ENCODE measurements at places on chromosomes 12 and 14.
A peak's percentile ranks its signal among the peaks of the same experiment; 100 is the strongest.

GRCh38 chr12:22396735-22397134 lies 62.2 kb upstream of the ST8SIA1 start:
- DNase-seq = no peak

GRCh38 chr12:98222135-98222534 lies 293.3 kb upstream of the TMPO start:
- DNase-seq = no peak

DNA sequence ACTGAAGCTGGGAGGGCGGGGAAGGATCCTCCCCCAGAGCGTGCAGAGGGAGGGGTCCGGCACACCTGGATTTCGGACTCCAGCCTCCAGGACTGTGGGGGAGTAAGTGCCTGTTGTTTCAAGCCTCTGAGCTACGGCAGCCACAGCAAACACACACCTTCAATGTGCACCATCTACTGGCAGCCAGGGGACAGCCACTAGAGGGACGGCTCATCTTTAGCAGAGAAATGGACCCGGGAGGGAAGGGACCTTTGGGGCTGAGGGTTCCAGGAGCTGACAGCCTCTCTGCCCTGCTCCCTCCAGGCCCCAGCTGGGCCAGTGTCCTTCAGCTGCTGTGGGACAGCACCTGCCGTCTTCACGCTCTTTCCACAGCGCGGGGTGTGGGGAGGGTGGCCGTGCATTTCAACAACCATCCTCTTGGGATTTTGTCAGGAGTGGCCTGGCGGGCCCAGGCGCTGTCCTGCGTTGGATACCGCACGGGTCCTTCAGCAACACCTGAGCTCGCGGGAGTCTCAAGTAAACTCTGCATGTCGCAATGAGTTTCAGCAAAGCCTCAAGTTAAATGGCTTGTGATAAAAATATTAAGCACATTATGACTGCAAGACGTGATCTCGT lies 209.2 kb upstream of the C14orf180 start:
- no peak for DNase-seq

- DNase-seq = no peak
These were observed 905 bp upstream of the DLK1 start for GRCh38 chr14:100725587-100726387.

DNA sequence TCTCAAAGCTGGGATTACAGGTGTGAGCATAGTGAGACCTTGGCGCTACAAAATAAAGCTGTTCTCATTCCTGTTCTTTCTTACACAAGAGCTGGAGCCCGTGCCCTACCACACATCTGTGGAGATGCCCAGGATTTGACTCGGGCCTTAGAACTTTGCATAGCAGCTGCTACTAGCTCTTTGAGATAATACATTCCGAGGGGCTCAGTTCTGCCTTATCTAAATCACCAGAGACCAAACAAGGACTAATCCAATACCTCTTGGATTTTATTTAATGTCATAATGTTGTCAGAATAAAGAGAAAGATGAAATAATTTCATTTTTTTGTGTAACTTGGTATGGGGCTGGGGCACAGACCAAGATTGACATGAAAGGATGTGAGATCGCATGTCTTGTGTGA lies 7.6 kb downstream of the PNP start:
- DNase-seq = no peak

DNA sequence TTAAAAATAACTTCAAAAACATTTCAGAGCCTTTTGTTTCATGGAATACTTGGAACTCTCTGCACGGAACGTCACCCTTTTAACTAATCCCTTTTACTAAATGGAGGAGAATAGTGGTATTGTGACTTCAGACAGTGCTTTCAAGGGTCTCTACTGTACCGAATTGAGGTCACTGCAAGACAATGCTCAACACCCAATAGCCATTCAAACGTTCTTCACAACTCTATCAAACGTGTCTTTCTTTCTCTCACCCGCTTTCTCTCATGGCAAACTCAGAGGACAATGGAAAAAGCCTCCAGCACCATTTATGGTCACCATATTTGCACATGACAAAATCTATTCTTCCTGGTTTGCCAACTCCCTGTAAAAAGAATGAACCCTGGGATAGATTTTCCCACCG lies 132.1 kb upstream of the SOX5 start:
- DNase-seq = no peak

DNA sequence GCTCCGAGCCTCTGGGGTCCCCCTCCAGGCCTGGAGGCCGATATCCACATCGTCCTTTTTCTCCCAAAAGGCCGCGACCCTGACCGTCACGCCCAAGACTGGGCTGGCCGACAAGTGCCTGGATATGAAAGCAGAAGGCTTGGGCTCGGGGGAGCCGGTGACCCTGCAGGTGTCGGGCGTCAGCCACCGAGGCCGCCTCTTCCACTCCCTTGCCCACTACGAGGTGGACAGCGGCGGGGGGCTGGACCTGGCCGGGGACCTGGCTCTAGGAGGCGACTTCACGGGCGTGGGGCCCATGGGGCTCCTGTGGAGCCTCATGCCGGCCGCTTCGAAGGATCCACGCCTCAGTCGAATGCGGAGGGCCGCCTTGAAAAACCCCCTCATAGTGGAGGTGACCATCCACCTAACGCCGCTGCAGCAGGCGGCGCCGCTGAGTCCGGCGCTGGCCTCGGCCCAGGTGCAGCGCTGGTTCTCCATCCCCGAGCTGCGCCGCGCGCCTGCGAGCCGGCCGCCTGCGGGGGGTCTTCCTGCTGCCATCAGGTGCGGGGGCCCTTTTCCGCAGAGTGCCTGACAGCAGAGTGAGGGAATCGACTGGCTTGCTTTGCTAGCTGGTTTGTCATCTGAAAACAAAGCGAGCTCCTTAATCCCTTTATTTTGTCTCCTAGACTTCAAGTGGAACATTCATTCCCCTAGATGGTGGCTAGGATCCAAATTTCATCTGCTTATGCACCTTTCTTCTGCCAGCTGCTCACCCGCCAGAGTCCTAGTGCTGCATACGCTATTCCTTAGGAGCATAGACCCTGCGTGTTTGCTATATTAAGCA lies 10.6 kb upstream of the DNAL1 start:
- no peak for DNase-seq

DNA sequence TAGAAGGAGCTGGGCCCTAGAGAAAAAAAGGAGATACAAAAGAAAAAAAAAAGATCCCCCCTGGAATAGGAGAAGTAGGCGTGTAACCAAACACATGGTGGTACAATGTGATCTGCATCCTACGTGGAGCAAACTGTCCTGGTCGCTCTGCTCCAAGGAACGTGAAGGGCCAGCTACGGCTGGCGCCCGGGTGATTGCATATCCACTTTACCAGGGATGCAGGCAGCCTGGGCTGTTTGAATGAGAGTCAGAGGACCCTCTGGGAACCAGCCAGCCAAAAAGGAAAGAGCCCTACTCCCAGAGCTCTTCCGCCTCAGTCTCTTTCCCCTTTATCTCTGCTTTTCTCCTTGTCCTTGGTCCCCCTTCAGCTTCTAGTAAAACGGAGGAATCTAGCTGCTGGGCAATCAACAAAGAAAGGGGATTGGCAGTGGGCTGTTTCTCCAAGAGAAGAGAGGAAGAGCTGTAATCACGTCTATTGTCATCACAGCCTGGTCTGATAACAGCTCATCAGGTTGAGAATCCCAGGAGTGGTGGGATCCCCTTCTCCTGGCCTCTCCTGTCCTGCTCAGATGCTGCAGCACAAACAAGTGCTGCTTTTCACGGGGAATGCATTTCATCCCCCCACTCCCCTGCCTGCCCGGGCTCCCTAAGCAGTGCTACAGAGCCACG lies 156.0 kb downstream of the ADCK1 start:
- no peak for DNase-seq

- no peak for DNase-seq
These were observed 45.2 kb downstream of the MLXIP start for GRCh38 chr12:122123761-122124145.

DNA sequence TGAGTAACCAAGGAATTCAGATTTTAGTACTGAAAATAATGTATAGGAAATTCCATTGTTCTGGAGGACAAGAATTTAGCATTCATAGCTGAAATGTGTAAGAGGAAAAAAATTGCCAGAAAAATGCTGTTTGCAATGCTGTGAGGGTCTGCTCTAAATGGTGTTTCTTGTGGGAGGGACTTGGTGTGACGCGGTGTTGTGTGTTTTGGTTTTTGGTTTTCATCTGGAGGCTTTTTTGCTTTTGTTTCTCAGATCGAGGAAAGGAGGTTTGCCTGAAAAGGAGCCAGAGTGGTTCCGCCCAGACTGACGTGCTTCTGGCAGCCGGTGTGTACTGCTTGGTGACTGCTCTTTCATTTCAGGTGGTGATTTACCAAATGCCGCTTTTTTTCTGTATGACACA lies 211.8 kb upstream of the HMGA2 start:
- no peak for DNase-seq

DNA sequence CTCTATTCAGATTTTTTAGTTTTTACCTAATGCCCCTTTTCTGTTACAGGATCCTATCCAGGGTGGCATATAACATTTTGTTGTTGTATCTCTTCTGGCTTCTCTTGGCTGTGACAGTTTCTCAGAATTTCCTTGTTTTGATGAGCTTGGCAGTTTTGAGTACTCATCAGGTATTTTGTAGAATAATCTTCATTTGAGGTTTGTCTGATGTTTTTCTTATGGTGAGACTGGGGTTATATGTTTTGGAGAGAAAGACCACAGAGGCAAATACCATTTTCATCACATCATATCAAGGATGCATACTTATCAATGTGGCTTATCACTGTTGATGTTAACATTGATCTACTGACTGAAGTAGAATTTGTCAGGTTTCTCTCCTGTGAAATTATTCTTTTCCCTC lies 14.0 kb upstream of the LYZ start:
- DNase-seq = no peak

DNA sequence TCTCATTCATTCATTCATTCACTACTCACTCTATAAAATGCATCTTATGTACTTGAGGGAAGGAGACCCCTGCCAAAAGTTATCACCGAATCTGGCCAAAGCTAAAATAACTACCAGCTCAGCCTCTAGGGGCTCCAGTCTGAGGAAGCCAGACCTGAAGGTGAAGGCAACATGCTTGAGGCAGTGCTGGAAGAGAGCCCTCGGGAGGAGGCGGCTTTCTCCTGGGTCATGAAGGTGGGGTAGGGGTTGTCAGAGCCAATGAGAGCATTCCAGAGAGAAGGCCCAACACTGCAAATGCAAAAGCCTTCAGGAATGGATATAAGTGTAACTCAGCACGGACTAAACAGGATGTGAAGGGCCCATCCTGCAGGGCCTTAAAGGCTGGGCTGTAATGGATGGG lies 62.4 kb downstream of the GSC start:
- DNase-seq = no peak

DNA sequence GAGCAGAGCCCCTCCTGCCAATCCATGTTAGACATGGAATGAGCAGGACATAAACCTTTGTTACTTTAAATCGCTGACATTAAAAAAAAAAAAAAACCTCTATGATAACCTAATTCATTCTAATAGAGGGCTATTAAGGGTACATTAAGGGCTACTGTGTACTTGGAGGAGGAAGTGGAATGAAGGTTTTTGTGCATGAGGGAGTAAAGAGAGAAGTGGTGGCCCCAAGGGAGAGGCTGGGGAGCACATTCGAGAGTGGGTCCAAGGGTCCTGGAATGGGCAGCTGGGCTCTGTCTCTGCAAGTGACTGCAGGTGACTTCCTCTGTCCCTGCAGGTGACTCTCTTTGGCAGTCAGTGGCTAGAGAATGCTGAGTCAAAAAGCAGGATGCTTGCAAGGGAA lies 32.1 kb upstream of the PTGDR start:
- DNase-seq = no peak

GRCh38 chr14:91090743-91091142 lies 23.1 kb upstream of the DGLUCY start:
- DNase-seq = no peak

DNA sequence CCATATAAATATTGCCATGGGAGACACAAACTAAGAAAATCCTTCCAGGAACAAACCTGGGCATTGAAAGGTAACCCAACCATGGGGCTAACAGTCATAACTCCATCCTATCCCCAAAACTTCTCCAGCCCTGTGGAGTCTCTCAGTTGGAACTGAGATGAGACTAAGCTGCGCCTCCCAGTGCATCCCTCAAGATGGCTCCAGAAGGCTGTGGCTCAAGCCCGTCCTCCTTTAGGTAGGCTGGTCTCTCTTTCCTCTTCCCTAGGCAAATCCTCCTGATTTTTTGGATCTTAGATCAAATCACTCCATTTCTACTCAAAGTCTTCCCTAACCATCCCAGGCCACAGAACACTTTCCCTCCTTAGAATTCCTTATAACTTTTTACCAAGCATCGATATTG lies 364.3 kb upstream of the CCDC196 start:
- DNase-seq = no peak

GRCh38 chr12:94421868-94422740 lies 37.6 kb downstream of the CEP83 start:
- no peak for DNase-seq

- DNase-seq = no peak
These were observed 26.1 kb upstream of the STAC3 start for GRCh38 chr12:57276935-57277563.

GRCh38 chr12:56078931-56079722 lies 838 bp upstream of the ERBB3 start:
- peak; percentile 78 for DNase-seq

DNA sequence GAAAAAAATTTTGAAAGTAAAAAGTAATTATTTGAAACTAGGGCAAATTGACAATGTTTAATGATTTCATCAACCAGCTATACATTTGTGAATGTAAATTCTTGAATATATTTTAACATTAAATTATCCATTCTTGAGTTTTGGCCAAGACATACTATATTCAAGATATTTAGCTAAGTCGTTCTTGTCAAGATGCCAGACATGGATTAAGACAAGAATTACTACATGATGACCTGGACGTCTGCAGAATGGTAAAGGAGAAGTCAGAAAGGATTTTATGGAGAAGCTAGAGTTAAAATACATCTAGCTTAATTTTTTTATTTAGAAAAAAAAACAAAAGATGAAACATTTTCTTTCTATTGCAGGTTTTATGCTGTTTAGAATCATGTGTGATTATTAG lies 255.8 kb downstream of the TMTC2 start:
- DNase-seq = no peak

DNA sequence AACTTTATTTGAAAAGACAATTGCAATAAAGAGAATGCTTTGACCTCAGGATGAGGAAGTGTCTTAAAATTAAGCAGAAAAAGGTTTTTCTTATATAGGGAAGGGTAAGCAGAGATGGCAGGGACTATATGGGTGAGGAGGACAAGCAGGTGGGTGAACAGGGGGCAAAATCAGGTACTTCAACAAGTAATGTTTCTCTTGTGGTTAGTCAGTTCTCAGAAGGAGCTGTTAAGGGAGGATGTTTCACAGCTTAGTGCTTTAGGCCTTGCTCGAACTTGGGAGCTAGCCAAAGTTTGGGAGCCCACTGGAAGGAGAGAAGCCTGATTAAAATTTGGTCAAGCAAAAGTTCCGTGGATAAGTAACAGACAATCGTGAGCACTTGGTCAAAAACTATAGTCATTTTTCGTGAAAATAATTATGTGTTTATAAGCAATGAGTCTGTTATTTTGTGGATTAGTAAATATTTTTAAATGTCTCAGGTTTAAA lies 364.2 kb upstream of the TMPO start:
- DNase-seq = no peak

- DNase-seq = no peak
These were observed 28.9 kb downstream of the PTGER2 start for GRCh38 chr14:52342849-52343596.

GRCh38 chr14:52356025-52356424 lies 41.9 kb downstream of the PTGER2 start:
- no peak for DNase-seq

Measured in D721Med (cell line).